Activated CD4-positive, alpha-beta T cell treated with anti-CD3 and anti-CD28 coated beads, Interleukin-10, Interleukin-2, amounts not matched to agents 100 ng/mL and 50 ng/mL, durations not matched to agents 16 hours and 8 hours (primary cell): ENCODE measurements at places on chromosomes 16 and 17.

DNA sequence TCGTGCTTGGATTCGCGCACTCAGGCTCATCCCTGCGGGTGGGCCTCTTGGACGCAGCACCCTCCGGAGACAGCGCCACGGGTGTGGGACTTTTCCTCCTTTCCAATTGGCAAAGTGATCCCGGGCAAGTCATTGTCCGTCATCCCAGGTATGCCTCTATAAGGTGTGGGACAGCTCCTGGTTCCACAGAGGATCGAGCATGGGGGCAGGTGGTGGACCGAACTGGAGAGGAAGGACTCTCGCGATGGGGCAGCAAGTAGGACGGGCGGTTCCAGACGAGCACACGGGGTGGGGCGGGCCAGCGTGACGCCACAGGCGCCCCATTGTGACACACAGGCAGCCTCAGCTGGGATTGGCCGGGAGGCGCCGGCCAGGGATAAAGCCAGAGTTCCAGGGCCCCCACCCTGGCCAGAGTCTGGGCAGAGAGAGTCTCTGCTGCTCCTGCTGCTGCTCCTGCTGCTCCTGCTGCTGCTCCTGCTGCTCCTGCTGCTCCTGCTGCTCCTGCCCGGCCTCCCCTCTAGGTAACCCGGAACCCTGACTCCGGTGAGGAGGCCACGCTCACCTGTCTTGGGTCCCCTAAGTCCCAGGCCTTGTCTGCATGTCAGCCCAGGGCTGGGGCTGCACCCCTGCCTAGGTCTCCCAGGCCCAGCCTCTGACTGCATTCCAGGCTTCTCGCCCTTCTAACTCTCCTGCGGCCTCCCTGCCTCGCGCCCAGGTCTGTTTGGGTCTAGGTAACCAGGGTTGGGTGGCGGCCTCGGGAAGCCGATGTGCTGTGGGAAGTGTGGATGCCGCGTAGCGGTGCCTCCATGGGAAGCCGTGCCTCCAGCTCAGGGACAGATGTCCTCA lies 38.5 kb upstream of the SLC47A1 start:
- no peak for DNase-seq

- no peak for DNase-seq
These were observed 65.1 kb downstream of the WSCD1 start for GRCh38 chr17:6135236-6135635.

- DNase-seq: peak; percentile 22
These were observed 635 bp upstream of the SP2 start for GRCh38 chr17:47895347-47895855.

GRCh38 chr17:65455972-65456343 lies 105.5 kb downstream of the AXIN2 start:
- peak; percentile 13 for DNase-seq
